Activated T-helper 17 cell treated with anti-CD3 and anti-CD28 coated beads, Interleukin-2, amount 50 U/mL, for 72 hours (primary cell): ENCODE measurements at places on chromosomes 4 and X.

DNA sequence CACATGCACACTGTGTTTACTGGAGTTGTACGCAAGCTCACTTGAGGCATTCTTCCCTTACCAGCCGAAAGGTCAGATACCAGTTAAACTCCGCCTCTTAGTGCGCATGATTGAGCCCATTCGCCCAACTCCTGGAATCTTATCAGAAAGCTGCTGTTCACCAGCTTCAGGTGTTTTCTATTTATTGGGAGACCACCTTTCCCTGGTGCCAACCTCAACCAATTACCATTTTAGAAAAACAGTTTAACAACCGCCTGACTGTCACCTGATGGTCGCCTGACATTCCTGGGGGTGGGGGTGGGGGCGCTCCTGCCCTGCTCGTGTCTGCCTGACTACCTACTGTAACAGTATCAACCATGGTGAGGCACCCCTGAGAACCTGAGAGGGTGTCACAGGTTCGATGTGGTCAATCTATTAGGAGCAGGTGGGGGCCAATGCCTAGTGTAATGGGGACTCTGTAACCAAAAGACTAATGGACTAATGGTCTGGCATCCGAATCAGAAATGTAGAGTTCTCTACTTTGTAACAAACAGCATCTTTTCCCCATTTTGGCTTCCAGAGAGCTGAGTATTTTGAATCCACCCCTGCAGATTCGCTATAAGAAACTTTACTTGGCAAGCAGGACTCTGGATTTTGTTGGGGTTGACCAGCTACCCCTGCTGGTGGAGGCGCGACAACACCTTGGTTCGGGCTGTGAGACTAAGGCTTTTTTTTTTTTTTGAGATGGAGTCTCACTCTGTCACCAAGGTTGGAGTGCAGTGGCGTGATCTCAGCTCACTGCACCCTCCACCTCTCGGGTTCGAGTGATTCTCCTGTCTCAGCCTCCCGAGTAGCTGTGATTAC is 58.2 kb upstream of the ZNF157 start:
- ATAC-seq: peak; percentile 78

DNA sequence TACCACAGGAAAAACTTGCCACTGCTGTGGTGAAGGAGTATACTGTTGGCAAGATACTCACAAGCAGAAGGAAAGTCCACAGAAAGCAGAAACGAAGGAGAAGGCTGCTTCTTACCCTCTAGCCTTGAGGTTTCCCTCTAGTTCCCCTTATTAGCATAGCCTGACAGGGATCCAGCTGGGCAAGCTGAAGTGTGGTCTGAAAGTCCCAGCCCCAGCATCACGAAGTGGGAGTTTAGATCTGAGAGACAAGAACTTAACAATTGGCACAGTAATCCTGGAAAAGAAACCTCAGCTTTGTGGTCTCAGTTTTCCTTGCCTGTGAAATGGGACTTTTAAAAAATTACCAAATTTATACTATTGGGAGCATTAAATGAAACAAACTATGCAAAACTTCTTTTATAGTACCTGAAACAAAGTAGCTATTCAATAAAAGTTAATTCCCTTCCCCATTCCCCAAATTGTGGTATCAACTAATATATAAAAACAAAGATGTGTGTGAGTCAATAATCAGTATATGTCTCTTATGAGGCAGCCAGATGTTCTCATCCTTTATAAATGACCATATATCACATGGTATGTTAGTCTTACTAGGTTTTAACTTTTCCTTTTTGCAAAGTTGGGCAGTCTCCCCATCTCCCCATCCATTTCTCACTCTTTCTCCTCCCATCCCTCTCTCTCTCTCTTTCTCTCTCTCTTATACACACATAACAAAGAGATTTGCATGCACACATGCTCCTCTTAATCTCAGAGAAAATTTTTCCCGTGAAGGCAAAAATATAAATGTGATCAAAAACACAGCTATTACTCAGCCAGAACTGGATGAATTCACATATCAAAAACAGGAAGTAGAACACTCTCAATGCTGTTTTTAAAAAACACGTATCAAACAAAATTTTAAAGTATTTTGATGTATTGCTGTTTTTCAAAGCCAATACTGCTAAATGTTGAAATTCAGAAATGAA is 57.8 kb downstream of the SCFD2 start:
- ATAC-seq: peak; percentile 44

DNA sequence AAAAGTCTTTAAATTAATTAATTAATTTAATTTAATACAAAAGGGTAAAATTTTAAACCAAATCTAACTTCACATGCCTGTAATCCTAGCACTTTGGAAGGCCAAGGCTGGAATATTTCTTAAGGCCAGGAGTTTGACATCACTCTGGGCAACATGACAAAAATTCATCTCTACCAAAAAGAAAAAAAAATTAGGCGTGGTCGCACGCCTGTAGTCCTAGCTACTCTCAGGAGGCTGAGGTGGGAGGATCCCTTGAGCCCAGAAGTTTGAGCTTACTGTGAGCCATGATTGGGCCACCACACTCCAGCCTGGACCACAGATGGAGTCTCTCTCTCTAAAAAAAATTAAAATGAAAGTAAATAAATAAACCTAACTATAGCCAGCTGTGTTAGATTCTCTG is 39.2 kb upstream of the ANTXR2 start:
- ATAC-seq: no peak

GRCh38 chr4:2399631-2400190 is 18.7 kb downstream of the ZFYVE28 start:
- ATAC-seq: no peak

- ATAC-seq: no peak
Observed at GRCh38 chr4:54290980-54291379, 61.9 kb downstream of the PDGFRA start.

GRCh38 chr4:138305050-138305449 is 62.9 kb upstream of the SLC7A11 start:
- ATAC-seq: no peak

GRCh38 chr4:153154007-153154975 is 50.0 kb upstream of the TRIM2 start:
- peak; percentile 20 for ATAC-seq

DNA sequence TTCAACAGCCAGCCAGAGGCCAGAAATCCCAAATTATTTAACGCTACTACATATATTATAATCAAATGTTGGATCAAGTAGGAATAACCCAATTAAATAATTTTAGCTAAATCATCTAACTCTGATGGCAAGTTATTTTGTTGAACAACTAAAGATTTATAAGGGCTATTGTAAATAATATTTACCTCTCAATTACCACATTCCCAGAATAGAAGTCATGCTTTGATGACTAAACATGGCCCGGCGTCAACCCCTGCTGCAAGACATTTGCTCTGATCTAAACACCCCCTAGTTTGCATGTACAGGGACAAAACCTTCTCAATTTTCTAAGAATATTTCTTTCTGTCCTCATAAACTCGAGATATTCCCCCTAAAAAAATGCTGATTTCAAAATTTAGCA is 14.2 kb downstream of the VEGFC start:
- ATAC-seq: no peak

DNA sequence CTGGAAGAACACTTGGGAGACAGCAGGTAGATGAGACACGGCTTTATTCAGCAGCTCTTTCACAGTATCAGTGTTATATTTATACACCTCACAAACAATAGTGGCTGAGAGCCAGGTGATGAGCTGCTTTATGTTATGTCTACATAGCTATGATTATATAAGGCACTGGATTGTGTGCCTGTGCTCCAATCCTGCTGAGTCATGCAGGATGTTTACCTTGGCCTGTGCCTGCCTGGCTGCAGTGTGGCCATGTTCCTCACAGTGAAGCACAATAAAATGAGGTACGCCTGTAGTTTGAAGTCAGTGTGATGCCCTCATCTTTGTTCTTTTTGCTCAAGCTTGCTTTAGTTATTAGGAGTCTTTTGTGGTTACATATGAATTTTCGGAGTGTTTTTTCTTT is 31.3 kb downstream of the CXCL13 start:
- no peak for ATAC-seq

GRCh38 chr4:65453398-65453797 is 216.9 kb downstream of the EPHA5 start:
- ATAC-seq: no peak

DNA sequence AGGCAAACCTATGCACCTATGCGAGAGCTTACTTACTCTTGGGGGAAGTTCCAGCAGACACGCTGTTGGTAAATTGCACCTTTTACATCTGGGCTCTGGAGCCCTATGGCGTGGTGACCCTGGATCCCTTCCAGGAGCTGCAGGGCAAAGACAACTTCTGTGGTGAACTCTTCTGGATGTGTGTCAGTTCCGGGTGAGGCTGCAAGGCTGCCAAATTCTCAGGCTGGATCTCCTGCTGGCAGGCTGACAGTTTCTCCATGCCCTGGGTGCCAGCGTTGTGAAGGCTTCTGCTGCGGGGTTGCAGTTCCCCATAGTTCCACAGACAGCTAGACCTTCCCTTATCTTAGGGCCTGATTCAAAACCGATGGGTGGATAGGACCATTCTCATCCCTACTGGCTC is 37.9 kb downstream of the RAP2C start:
- no peak for ATAC-seq

GRCh38 chr4:41645728-41646390 is 102.7 kb downstream of the PHOX2B start:
- no peak for ATAC-seq

DNA sequence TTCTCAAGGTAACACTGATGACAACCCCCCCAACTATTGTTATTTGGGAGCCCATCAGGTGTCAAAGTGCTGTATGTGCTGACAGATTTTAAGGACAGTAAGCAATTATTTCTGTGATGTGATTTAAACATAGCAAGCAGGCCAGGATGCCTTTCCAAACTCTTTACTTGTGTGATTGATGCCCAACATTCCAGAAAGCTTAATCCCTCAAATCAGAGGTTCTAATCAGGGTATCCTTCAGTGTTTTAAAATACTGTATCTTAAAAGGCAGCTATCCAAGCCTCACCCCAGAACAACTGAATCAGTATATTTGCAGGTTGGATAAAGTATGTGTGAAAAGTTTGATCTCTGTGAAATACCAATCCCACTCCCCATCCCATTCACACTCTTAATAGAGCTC is 119.7 kb downstream of the GASK1B start:
- no peak for ATAC-seq

GRCh38 chr4:112109360-112110058 is 35.7 kb upstream of the FAM241A start:
- ATAC-seq: peak; percentile 69

- ATAC-seq: no peak
Observed at GRCh38 chr4:94819371-94820168, 61.8 kb downstream of the BMPR1B start.

DNA sequence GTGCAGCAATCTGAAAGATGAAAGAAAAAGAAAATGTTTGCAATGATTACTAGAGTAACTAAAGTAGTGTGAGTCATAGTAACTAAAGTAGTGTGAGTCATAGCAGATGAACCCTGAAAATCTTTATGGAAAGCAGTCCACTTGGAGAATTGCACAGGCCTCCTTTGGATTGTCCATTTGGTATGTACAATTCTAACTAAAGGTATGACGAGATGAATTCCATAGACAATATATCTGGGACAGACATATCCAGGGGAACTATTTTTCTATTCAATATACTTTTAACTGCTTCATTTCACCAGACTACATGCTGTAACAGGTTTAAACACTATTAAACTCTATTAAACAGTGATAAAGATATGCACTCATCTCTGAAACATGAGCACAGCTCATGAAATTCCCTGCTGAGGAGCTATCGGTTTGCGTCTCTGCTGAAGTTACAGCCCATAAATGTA is 798.7 kb downstream of the PCDH7 start:
- ATAC-seq: no peak

- no peak for ATAC-seq
Observed at GRCh38 chr4:77199276-77199675, 42.3 kb downstream of the CCNG2 start.

- ATAC-seq: no peak
Observed at GRCh38 chr4:137390707-137391106, 141.6 kb downstream of the PCDH18 start.

DNA sequence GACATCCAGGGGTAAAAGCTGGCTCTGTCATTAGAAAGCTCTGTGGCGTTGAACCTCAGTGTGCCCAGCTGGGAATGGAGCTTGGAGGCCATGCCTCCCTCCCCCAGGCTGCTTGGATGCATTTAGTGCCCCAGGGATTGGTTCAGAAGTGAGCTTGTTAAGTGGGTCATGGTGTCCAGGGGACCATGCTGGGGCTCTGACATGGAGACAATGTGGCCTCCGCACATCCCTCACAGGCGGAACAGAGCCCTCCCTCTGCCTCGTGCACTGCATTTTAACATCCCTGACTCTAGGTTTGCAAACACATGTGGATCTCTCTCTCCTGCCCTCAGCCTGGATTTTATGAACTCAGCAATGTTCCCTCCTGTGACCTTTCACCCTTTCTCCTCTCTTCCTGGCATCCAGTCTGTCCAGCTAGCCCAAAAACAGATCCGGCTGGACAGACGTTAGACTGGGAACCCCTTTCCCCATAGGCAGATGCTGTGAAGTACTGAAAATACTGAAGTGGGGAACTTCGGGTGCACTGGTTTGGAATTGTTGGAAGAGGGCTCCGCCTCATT is 81.5 kb downstream of the SORCS2 start:
- no peak for ATAC-seq

- ATAC-seq: no peak
Observed at GRCh38 chrX:26851981-26852380, 611.2 kb downstream of the PPP4R3C start.

GRCh38 chrX:65136424-65136823 is 160.2 kb upstream of the ZC4H2 start:
- no peak for ATAC-seq

DNA sequence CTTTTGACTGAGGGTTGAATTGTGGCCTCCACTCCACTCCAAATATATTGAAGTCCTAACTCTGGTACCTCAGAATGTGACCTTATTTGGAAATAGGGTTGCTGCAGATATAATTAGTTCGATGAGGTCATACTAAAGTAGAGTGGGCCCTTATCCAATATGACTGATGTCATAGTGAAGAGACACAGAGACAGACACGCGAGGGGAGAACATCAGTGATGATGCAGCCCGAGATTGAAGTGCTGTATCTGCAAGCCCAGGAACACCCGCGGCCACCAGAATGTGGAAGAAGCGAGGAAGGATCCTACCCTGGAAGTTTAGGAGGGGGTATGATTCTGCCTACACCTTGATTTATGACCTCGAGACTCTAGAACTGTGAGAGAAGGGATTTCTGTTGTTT is 279.0 kb downstream of the ANKRD50 start:
- ATAC-seq: no peak

DNA sequence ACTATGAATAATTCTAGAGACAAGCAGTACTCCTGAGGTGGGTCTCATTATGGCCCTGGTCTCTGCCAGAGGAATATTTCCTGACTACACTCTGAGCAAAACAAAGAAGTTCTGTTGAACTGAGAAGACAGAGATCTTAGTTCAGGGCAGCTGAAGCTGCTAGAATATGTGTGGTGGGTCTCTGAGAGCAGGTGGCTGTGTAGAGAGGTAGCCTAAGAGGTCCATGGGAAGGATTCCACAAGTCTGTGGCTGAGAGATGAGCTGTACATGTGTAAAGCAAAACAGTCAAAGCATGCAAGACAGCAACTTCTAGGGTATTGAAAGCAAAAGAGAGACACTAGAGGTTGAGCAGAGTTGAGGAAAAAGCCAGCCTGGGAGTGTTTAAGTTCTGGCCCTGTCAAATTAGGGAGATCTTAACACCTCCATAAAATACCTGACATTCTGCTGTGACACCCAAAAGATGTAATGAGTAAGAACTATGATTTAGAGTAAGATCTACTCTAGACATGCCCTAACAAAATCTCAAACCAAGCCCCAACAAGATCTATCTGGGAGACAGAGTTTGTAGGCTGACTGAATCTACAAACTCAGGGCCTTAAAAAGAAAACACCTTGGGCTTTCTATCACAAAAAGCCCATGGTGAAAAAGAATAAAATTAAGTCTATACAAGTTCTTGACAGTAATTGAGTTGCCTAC is 274.4 kb downstream of the BANK1 start:
- ATAC-seq: no peak

GRCh38 chrX:70398899-70399298 is 24.2 kb upstream of the GDPD2 start:
- ATAC-seq: peak; percentile 42

- no peak for ATAC-seq
Observed at GRCh38 chr4:48247878-48248558, 21.6 kb downstream of the TEC start.
